ENCODE measurements at places on chromosomes 1 and 21. TPM values are rescaled to one million over a fixed set of nuclear protein-coding genes. Genes with fewer than 3 reads are reported as not detected.

FCAMR gene
- total RNA-seq, result not detected

VSIG8 gene
- not detected for total RNA-seq

ZNF593OS gene
- total RNA-seq, result not detected

PTPRC gene
- total RNA-seq, result 495 TPM

RRAGC gene
- total RNA-seq, result 27.6 TPM

- no peak for DNase-seq
Observed at GRCh38 chr21:33481314-33481943, 1.7 kb upstream of the TMEM50B start.

- no peak for DNase-seq
Observed at GRCh38 chr1:4650481-4650880, 3.9 kb upstream of the AJAP1 start.

DNA sequence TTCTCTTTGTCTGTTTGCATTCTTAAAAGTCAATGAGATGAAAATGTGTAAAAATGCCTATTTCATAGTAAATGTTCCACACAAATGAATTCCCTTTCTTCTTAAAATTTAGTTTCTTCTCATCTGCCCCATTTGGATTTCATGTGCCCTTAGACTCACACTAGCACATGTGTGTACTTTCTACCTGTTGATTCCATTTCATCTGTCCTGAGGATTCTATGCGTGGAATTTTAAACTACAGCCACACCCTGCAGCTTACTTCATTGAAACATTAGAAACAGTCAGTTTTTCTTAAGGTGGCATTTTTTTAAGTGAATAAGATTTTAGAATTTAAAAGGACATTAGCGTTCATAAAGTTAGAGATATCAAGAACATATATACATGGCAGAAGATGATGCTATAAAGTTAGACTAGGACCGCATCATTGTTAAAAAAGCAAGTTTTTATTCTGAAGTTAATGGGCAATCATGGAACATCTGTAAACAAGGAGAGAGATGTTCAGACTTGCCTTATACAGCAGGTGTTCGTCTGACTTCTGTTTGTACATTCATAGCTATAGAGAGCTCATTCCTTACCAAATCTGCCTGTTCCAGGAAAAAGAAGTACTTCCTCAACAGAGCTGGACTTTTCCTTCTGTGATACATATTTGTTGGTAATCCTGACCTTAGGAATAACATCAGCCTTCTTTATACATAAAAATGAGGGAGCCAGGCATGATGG, 3.9 kb upstream of the TUT4 start:
- DNase-seq, result no peak

DNA sequence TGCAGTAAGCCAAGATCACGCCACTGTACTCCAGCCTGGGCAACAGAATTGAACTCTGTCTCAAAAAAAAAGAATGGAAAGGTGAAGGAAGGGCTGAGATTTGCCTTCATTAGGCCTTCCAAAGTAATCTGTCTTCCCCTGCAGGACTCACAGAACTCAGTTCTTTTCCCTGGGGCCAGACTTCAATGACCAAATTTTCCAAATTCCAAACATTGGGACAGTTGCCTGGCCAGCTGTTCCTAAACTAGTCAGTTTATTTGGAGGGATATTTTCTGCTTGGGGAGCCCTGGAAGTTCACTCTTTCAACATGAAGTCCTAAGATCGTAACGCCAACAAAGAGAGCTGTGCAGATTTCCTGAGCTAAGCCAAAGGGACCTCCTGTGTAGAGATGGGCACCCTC, 5.4 kb upstream of the DEDD start:
- no peak for DNase-seq

DNA sequence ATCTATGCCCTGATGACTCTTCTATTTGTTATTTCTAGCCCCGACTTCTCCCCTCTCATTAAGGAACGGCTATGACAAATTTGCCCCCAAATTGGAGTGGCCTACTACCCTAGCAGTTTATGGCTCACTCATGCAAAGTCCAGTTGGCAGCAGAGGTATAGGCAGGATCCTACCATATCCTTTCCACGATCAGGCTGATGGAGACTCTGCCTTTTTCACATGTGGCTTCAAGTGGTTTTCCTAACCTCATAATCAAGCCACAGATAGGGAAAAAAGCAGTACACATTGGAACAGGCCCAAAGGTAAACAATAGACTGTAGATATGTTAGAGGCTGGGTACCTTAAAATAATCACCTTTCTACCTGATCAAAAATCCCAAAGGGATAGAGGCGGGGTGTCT, 292.5 kb downstream of the NCAM2 start:
- DNase-seq, result no peak

- DNase-seq, result no peak
Observed at GRCh38 chr1:218674280-218674773, 329.2 kb downstream of the TGFB2 start.
